ENCODE measurements at places on chromosomes 3 and 15.

GRCh38 chr3:185680231-185680630 lies 94.1 kb downstream of the SENP2 start:
- no peak for DNase-seq

- no peak for DNase-seq
Observed at GRCh38 chr3:52188556-52188955, 9.4 kb upstream of the ALAS1 start.

GRCh38 chr3:55879901-55880331 lies 392.8 kb upstream of the WNT5A start:
- DNase-seq: no peak

GRCh38 chr15:72740219-72740618 lies 43.3 kb downstream of the ADPGK start:
- DNase-seq: no peak

DNA sequence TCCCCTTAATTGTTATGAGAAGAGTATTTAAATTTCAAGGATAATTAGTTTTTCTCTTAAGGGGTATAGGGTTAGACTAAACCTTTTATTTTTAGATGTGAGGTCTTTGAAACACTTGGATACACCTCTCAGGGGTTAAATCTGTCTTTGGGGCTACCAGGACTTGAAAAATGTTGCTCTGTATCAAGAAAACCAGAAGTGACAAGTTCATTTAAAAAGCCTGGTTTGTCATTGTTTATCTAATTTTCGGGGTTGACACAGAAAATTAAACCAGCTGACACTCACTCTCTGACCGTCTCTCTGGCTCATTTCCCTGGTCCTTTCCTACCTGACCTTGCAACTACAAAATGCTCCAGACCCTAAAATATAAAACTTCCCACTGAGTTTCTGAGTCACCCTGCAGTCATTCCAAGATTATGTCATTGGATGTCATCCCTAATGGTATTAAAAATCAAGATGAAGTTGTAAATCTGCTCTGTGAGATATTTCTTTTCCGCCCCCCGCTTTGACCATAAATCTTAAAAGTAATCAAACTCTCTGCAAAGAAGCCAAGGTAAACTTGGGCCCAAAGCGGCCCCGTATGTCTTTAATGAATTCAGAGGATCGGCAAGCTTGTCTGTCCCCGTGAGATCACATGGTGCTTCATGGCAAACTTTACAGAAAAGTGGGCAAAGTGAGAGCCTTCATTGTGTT lies 32.9 kb upstream of the SKOR1 start:
- no peak for DNase-seq

DNA sequence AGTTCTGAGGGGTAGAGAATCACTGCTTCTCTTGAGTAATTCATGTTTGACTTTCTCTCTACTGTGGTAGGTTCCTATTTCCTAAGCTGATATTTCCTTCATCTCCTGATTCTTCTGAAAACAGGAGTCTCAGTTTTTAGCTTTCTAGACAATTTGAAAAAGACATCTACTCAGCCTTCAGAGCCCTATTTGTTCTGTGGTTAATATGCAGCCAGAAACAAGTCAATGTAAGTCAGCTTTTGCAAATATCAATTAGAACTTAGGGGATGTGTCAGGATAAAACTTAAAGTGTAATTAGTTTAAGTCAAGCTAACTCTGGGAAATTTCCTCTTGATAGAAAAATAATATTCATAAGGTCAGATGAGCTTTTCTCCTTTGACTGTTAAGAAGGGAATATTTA lies 21.7 kb upstream of the HACD2 start:
- no peak for DNase-seq

- no peak for DNase-seq
Observed at GRCh38 chr3:181210275-181210674, 220.7 kb upstream of the DNAJC19 start.

GRCh38 chr15:60835974-60836373 lies 357.0 kb upstream of the ICE2 start:
- no peak for DNase-seq

- no peak for DNase-seq
Observed at GRCh38 chr3:186298876-186299275, 63.2 kb downstream of the DGKG start.

- no peak for DNase-seq
Observed at GRCh38 chr15:80436511-80437307, 32.5 kb downstream of the ARNT2 start.

DNA sequence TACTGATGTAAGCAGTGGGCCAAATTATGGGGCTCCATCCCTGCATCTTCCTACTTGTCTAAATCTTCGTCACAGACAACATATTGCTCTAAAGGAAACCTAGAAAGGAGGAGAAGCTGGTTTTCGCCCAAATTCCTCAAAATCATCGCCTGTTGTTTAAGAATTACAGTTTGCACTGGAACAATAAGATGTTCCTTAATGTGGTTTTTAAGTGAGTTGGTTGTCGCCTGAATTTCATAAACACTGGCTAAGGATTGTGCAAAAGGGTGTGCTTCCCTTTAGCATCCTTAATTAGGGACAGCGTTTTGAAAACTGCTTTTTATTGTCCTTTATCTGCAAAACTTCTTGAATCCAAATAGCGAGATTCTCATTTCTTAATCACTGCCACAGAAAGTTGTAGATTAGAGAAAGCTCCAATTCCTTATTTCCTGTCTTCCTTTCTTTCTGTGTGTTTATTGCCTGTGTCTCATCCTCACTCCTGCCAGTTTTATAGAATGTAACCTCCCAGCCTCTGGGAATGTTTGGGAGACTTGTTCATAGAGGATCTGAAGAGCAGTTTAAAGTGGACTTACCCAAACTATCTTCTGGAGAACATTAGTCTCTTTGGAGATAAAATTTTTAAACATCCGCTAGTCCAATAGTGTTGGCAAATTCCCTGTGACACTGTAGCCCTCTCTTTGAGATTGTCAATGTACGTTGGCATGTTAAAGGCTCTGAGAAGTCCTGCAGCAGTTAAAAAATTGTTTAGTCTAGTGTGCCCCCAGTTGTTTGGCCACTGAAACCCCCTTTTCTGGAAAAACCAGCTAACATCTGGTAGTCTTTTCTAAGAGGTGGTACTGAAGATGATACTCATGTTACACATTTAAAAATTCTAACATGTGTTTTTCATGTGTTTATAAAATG lies 50.4 kb downstream of the FLNB start:
- DNase-seq: no peak

- DNase-seq: no peak
Observed at GRCh38 chr3:46135475-46135874, 72.6 kb downstream of the CCR1 start.

DNA sequence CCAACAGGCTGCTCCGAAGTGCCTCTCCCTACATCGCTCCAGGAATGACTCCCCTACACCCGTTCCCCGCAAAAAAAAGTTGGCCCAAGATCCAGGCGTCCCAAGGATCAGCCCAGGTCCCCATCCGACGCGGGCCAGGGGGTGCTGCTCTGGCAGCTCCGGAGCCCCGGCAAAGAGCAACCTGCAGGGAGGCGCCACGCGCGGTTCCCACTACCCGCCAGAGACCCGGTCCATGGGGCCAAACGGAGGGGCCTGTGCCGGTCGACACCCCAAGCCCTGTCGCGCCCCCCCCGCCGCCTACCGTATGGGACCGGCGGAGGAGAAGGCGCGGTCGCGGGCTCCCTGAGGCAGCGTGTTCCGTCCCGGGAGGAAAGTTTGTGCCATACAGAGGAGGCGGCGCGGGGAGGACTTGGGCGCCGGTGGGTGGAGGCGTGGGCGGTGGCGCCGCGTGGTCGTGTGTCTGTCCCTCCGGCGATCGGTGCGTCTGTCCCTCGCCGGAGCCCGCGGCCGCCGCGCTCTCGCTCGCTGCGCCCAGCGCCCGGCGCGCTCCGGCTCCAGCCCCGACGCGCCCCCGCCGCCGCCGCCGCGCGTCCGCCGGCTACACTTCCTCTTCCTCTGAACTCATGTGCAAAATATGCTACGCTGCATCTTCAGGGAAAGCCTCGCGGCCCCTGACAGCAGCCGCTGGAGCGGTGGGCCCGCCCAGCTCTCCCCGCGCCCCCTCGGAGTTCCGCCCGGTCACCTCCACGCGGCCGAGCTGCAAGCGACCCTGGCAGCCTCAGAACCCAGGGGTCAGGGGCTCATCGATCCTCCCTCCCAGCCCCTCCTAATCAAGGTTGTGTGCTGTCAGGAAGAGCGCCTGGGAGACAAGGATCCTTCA lies at the start of gene RFTN1:
TSS of gene RFTN1 (minus strand) at position 559 of the 880 bp plus-strand sequence. CDS start 19,830 bp downstream, outside the sequence.
- peak; percentile 76 for DNase-seq

GRCh38 chr3:133874344-133874743 lies 21.3 kb downstream of the RAB6B start:
- DNase-seq: no peak

GRCh38 chr15:68599560-68600071 lies 20.8 kb downstream of the CORO2B start:
- no peak for DNase-seq

DNA sequence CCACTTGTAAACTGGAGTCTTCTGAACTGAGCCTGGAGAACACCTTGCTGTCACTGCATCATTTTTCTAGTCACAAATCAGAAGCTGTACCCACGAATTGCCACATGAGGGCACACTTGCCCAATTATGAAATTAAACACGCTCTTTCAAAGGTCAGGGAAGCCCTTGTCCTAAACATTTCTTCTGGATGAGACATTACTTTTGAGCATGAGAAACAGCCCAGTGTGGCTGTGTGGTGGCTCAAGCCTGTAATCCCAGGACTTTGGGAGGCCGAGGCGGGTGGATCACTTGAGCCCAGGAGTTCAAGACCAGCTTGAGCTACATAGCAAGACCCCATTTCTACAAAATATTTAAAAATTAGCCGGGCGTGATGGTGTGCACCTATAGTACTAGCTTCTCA lies 27.5 kb upstream of the CFAP161 start:
- no peak for DNase-seq

DNA sequence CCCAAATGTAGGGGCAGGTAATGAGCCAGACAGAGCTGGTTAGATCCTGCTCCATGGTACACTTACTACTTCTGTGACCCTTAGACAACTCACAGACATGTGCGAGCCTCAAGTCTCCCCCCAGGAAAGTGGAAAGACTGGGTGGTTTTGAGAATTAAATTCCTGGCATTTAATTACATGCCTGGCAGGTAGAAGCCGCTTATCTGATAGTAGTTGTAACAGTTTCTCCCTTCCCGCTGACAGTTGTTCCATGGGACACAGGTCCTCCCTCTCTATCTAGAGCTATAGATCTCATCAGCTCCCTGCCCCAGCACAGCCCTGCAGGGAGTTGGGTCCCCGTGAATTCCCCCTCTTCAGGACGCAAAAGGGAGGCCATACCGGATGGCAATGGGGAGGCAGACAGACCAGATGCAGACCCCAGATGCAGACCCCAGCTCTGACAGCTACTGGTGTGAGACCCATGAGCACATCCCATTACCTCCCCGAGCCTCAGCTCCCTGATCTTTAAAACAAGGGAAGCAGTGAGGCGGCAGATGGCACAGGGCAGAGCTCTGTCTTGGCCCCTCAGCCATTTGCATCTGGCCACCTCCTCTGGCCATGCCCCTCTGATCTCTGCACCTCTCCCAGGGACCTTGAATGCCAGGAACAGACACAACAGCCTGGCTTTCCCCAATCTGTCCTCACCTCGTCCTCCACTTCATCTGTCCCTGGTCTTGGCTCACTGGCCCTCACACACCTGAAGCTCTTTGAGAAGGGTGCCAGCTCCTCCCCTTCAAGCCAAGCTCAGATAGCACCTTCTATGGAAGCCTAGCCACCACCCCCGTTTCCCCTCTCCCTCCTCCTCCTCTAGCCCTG lies 34.1 kb upstream of the NR2C2 start:
- no peak for DNase-seq

- no peak for DNase-seq
Observed at GRCh38 chr3:180278583-180279188, 241.9 kb upstream of the PEX5L start.

GRCh38 chr15:88954431-88955277 lies 41.5 kb upstream of the MFGE8 start:
- no peak for DNase-seq

- DNase-seq: no peak
Observed at GRCh38 chr3:129435367-129435766, 4.4 kb downstream of the MBD4 start.

DNA sequence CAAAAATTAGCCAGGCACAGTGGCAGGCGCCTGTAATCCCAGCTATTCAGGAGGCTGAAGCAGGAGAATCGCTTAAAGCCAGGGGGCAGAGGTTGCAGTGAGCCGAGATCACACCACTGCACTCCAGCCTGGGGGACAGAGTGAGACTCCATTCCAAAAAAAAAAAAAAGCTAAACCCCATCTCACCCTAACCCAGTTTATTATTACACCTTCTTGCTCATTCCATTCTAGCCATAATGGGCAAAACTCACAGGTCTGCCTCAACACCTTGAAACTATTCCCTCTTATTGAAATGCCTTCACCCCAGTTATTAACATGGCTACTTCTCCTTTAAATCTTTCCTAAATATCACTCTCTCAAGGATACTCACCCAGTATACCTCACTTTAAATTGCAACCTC lies 4.1 kb downstream of the SETD2 start:
- no peak for DNase-seq

DNA sequence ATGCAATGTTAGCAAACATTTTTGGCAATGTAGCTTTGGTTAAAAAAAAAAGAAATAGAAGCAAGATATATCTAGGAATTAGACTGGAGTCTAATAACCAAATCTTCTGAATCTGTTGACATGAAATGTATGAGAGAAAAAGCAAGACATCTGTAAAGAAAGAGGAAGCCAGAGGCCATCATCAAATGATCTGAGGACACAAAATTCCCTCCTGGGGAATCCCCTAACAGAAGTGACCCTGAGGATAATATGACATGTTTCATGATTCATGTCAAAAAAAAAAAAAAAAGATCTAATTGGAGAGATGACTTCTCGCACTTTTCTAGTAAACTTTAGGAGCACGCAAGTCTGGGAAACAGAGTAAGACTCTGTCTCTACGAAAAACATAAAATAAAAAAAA lies 70.9 kb downstream of the IMPG2 start:
- no peak for DNase-seq

- peak; percentile 76 for DNase-seq
Observed at GRCh38 chr15:78308422-78309032, 9.1 kb upstream of the SKIC8 start.

GRCh38 chr3:175965036-175965435 lies 1105.9 kb downstream of the NAALADL2 start:
- no peak for DNase-seq

GRCh38 chr15:47822048-47822447 lies 104.7 kb downstream of the SEMA6D start:
- DNase-seq: no peak

DNA sequence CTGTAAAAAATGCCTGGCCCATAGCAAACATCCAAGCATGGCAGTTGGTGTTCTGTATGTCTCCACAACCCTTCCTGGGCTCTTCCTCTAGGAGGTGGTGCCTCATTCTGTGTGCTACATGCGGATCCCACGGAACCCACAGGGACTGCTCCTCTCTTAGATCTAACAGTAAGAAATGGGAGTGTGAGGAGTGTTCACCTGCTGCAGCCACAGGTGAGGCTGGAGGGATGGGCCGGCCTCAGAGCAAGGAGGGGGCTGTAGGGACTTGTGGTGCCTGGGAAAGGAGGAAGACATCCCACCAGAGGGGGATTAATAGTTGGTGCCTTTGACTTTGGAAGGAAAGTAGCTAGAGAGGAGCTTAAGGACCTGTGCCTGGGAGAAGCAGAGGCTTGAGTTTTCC lies 22.2 kb downstream of the SEMA3G start:
- DNase-seq: no peak

Data from lower lobe of right lung (tissue), 2 donors.